ENCODE measurements at places on chromosomes 12 and 14.

DNA sequence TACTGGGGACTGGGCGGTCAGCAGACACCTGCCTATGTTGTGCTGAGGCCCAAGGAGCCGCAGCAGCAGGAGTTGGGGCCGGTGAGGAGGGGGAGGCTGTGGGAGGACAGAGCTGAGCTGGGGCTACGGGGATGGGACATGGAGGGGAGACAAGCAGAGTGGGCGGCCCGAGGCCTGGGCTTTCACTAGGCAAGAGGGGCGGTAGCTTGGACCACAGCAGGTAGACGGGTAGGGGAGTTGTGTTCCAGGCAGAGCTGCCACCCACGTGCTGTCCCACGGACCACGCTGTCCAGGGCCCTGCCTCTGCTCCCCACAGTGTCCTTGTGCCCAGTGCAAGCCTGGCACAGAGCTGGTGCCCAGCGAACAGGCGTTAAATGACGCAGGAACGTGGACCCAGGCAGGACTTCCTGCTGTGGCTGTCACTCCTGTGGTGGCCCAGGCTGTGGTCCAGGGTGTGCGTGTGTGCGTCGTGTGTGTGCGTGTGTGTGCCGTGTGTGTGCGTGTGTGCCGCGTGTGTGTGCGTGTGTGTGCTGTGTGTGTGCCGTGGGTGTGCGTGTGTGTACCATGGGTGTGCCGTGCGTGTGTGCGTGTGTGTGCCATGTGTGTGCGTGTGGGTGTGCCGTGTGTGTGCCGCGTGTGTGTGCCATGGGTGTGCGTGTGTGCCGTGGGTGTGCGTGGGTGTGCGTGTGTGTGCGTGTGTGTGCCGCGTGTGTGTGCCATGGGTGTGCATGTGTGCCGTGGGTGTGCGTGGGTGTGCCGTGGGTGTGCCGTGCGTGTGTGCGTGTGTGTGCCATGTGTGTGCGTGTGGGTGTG, 6.8 kb downstream of the CEP170B start:
- DNase-seq = no peak

GRCh38 chr14:79840831-79841230, 370.5 kb downstream of the DIO2 start:
- no peak for DNase-seq

DNA sequence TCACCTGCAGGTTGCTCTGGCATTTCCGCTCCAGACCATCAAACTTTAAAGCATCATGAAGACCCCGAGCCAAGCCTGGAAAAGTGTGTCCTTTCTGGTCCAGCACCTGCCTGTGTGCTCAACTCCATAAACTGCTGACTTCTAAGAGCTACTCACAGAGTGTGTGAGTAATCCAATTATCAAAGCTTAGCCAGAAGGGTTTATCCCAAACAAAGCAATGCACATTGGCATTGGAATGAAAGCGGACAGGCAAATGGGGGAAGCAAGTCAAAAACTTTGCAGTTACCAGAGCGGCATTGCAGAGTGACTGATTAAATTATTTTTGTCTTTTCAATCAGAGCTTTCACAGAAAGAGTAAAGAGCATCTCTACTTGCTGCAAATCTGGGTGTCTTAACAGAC, 1262.4 kb upstream of the SEL1L start:
- no peak for DNase-seq

DNA sequence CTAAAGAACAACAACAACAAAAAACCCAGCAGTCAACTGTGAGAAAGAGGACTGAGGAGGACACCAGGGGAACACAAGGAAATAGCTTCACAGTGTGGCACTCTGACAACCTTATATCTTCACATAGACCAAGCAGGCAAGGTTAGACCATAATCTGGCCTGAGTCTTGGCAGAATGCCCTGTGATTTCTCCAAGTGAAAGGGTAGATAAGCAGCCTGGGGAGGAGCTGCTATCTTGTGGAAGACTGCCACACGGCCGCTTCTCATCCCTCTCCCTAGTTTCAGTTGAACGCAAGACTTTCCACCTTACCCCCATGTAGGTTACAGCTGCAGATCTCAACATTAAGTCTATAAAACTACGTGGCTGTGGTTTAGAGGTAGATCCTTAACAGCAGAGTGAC, 3.7 kb downstream of the SLC25A21 start:
- DNase-seq = no peak

- DNase-seq = no peak
These were observed 105.0 kb downstream of the SNAPC1 start for GRCh38 chr14:61866932-61867920.

DNA sequence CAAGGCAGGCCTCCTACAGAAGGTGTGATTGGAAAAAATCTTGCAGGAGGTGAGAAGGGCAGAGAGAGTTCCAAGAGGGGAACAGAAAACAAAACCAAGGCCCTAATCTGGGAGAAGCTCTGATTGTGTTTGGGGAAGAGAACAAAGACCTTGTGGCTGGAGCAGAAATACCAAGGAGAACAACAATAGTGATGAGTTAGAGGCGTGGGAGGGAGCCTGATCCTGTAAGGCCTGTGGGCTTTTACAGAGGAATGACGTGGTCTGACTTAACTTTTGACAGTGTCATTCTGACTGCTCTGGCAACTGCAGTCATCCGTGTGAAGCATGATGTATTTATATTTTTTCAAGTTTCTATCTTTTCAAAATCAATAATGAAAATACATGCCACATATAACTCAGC, 200.6 kb downstream of the ANO4 start:
- DNase-seq = peak; percentile 28

- DNase-seq = no peak
These were observed 381.0 kb downstream of the NOVA1 start for GRCh38 chr14:26216786-26217185.

DNA sequence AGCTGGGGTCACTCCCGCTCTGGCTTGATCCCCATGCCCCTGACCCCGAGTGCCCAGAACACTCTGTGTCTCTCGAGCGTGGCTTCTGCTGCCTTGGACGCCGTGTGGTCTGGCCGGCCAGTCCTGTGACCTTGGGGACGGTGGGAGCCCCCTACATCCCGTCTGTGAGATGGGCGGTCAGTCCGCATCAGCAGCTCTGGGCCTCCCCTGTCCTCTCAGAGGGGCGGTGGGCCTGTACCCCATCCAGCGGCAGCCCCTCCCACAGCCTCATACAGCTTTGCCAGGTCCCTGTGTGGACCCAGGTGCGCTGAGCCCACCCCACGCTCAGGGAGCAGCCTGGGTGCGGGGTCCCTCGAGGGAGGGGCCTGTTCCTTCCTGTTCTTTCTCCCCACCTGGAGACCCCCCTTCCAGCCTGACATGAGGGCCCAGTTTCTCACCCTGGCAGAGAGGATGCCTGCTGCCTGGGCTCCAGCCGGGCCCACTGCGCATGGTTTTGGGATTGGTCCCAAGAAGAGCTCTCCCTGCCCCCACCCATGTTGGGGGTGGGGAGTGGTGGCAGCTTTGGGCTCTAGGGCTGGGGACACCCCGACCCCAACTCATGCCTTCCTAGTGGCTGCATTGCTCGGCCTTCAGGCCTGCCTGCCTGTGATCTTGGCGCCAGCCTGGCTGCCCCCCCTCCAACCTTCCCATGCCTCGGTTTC, 1.5 kb downstream of the MTA1 start:
- peak; percentile 39 for DNase-seq

GRCh38 chr12:50120953-50121352, 8.9 kb downstream of the COX14 start:
- no peak for DNase-seq

GRCh38 chr14:92481386-92481785, 32.2 kb upstream of the RIN3 start:
- no peak for DNase-seq

GRCh38 chr14:53491256-53491883, 338.2 kb upstream of the DDHD1 start:
- no peak for DNase-seq

GRCh38 chr12:65977384-65977783, 153.1 kb downstream of the HMGA2 start:
- DNase-seq = no peak

DNA sequence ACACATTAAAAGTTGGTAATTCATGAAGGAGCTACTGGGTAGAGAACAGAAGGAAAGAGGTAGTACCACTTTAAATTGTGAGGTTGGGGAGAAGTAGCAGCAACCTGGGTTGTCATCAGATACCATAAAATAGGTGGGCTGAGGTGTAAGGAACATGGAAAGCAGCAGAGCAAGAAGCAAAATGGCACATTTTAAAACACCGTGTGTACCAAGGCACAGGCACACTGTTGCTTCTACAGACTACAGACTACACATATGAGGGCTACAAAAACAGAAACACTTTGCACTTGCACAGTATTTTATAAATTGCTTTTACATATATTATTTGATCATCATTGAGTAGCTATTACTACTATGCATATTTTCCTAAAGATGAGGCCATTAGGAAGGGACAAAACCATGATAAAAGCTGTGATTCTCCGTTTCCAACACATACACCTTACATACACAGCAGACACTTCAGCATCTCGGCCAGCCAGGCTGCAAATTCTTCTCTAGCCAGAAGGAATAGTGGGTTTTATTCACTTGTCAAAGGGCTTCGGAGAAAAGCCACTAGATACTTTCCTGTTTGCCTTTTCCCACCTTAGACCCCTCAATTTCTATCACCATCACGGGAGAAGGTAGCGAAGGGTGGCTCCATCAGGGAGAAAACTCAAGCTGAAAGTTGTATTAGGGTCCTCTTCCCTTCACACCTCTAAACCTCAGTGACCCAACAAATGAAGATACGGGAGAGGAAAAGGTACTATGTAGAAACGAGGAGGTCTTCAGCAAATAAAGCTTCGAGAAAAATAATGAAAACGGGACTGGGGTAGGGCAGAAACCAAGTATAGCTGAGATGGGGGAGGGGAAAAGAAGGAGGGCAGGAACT, 1.6 kb downstream of the PYM1 start:
- no peak for DNase-seq

- DNase-seq = no peak
These were observed 222.1 kb upstream of the HMGA2 start for GRCh38 chr12:65602253-65602609.

DNA sequence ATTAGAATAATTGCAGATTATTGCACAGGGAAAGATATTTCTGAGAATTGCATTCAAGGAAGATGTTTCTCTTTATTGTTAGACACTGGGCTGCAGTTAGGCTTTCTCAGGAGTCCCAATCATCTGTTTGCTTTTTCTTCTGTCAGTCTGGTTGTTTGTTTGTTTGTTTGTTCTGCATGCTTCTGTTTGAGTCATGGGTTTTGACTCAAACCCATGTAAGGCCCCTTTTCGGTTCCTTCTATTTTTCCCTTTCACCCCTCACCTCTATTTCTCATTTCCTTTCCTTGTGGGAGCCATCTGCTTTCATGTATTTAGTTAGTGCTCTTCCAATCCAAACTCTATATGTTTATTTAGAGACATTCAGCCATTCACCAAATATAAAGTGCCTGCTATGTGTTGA, 25.1 kb upstream of the CISTR start:
- no peak for DNase-seq

DNA sequence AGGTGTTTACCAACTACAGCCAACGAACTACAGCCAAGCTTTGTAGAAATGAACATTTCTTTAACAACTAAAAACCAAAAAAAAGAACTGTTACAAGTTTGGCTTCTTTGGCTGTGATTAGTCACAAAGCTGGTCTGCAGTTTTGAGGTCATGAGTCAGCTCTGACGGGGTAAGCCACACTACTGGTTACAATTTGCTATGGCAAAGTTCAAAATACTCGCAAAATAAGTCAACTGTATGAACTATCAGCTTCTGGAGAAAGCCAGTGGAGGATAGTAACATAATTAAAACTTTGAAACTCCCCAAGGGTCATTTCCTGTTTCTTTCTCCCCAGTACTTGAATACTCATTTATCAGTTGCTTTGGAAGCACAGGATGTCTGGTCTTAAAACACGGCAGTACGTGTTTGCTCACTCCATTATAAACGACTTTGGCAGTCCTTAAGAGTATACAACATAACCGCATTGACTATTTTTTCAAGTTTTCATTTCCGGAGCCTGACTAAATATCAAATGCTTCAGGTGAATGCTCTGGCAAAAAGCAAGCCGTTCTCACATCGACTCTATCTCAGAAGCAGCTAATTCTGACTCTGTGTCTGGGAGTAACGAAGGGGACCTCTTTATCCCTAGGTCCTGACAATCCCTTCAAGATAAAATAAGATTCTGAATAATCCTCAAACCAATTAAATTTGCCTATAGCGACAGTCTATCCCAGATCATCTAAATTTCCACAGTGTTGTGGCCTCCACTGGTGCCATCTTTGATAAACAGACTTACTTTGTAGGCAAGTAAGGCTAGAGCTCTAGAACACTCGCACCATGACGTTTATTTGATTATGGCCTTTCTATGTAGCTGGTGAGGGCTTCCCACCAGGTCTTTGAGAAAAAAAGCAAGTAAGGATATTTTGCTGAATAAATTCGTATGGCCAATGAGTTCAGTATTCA, 10.6 kb downstream of the PHLDA1 start:
- no peak for DNase-seq

DNA sequence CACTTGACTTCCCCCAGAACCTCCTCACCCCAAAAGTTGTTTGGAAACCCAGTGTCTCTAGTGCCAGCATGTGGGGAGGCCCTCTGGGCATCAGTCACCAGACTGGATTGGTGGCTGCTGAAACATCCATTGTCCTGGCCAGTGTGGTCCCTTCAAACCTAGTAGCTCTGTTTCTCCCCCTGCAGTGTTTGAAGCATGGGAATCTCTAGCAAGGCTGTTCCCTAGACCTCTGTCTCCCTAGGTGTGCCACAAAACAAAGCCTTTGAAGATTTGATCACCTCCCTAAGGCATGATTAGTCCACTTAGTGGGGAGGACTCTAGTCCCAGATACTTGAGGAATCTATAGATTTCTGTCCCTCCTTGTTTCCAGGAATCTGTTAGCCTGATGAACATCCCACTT, 60.3 kb downstream of the ARF6 start:
- DNase-seq = no peak

DNA sequence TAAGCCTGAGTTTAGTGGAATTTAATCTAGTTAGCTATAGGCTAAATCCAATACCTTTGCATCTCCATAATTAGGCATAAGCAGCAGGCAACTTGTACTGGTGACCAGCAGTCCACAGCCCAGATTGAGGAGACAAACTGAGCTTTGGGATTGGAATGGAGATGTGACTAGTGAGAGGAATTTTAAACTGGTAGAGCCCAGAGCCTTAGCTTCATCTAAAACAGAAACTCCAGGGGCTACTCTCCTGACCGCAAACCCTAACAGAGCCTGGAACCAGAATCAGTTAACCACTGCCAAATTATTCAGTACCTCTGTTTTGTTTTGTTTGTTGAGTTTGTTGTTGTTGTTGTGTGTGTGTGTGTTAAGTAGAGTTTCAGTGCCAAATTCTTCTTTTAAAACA, 53.2 kb downstream of the TSPAN19 start:
- no peak for DNase-seq

DNA sequence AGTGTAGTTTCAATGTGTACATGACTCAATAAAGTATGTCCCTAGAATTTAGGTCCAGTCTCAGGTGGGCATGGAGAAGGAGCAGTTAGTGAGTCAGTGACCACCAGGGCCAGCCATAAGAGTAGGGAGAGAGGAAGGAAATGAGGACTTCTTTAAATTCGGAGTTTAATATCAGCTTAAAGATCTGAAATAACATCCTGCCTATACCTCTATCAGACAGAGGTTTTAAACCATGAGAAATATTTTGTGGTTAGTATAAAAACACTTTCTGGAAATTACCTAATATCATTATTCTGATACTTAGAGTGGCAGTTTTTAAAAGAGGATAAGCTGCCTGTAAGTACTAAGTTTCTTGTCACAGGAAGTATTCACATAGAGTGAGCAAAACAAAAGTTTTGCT, 61.7 kb upstream of the ST8SIA1 start:
- DNase-seq = no peak

- DNase-seq = no peak
These were observed 118.6 kb upstream of the RTL1 start for GRCh38 chr14:101022121-101022520.

Data from iPS-NIHi11 (cell line).